Activated CD8-positive, alpha-beta T cell treated with anti-CD3 and anti-CD28 coated beads, Interleukin-2, amount 10 ng/mL, durations not matched to agents 7 days and 5 days (primary cell): ENCODE measurements at places on chromosomes 7 and 10. TPM values are rescaled to one million over a fixed set of nuclear protein-coding genes. Genes with fewer than 3 reads are reported as not detected.

Gene UNCX
- total RNA-seq: not detected

Gene CRYGN
- 0.34 TPM for total RNA-seq

GRCh38 chr10:98276311-98276710 lies 8.3 kb upstream of the LOXL4 start:
- no peaks in the 10 kb centered on the region for H3K36me3 ChIP-seq
- no peak overlapping the region for H3K27ac ChIP-seq
- no peak for DNase-seq
- H3K4me1 ChIP-seq: no peaks in the 10 kb centered on the region

DNA sequence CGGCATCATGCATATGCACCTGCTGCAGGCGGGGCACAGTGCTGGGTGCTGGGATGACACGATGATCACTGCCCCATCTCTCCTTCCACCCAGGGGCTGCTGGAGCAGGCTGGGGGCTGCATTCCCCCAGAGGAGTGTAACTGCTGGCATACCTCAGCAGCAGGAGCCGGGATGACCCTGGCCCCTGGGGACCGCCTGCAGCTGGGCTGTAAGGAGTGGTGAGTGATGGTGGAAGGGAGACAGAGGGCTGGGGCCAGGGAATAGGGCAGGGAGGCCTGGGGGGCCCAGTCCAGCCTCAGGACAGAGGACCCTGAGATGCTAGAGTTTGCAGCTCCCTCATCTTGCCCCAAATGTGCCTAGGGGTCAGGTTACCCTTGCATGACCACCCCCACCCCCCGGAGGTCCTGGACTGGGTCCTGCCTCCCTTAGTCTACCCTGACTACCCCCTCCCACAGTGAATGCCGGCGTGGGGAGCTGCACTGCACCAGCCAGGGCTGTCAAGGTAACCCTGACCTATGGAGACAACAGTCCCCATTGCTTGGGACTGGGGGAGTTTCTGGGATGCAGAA lies 14.5 kb upstream of the ZNF862 start:
- no peak overlapping the region for H3K4me3 ChIP-seq
- H3K27me3 ChIP-seq: no peaks in the 10 kb centered on the region
- H3K36me3 ChIP-seq: no peaks in the 10 kb centered on the region
- no peak for DNase-seq
- H3K4me1 ChIP-seq: peaks cover 5% of the 10 kb centered on the region

DNA sequence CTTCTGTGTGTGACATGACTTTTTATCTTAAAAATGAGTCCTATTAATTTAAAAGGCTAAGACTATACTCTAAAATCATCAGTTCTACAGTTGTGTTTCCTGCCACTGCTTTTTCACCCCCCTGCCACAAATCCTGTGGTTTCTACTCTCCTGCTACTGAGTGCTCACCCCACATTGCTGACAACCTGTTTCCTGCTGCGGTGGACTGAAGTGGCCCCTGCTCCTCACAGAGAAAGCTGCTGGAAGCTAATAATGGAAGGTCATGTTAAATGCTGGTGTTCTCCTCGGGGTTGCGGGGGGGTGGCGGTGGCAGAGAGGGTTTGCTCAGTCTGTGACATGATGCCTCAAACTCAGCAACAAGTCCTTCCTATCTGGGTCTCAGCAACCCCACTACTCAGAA lies 113.2 kb upstream of the INHBA start:
- H3K4me3 ChIP-seq: peak overlapping the region; percentile 26
- H3K36me3 ChIP-seq: peaks cover 3% of the 10 kb centered on the region
- peaks cover 47% of the 10 kb centered on the region for H3K4me1 ChIP-seq
- peak overlapping the region; percentile 61 for H3K27ac ChIP-seq

DNA sequence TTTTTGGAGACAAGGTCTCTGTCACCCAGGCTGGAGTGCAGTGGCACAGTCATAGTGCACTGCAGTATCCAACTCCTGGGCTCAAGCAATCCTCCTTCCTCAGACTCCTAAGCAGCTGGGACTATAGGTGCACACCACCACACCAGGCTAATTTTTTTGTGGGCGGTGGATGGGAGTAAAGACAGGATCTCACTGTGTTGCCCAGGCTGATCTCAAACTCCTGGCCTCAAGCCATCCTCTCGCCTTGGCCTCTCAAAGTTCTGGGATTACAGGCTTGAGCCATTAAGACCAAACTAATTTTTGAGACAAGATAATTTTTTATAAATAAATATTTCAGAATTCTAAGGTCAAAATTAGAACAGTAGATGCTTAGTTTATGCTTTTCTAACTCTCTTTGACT lies 80.8 kb upstream of the CAPZA2 start:
- H3K27ac ChIP-seq: no peak overlapping the region
- no peaks in the 10 kb centered on the region for H3K4me1 ChIP-seq
- H3K36me3 ChIP-seq: no peaks in the 10 kb centered on the region
- peaks cover 4% of the 10 kb centered on the region for H3K27me3 ChIP-seq
- no peak for DNase-seq
- no peak overlapping the region for H3K4me3 ChIP-seq

DNA sequence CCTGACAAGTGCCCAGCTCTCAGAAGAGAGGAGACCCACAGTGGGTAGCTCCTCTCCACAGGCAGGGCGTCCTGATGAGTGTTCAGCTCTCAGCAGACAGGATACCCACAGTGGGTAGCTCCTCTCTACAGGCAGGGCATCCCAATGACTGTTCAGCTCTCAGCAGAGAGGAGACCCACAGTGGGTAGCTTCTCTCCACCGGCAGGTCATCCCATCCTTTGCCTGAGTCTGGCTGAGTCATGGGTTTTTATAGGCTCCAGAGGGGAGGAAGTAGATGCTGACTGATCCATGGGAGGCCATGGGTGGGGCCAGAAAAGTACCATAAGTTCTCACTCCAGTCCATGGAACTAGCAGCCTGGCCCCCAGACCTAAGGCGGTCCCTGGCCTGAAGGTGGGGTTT lies 18.5 kb downstream of the CFAP70 start:
- DNase-seq: no peak
- H3K4me3 ChIP-seq: no peak overlapping the region
- no peak overlapping the region for H3K27ac ChIP-seq
- H3K4me1 ChIP-seq: no peaks in the 10 kb centered on the region
- no peaks in the 10 kb centered on the region for H3K36me3 ChIP-seq
- no peaks in the 10 kb centered on the region for H3K27me3 ChIP-seq

- H3K27ac ChIP-seq: no peak overlapping the region
- H3K27me3 ChIP-seq: peaks cover 2% of the 10 kb centered on the region
- H3K4me1 ChIP-seq: no peaks in the 10 kb centered on the region
These were observed 53.8 kb downstream of the SGCE start for GRCh38 chr7:94602181-94602580.

DNA sequence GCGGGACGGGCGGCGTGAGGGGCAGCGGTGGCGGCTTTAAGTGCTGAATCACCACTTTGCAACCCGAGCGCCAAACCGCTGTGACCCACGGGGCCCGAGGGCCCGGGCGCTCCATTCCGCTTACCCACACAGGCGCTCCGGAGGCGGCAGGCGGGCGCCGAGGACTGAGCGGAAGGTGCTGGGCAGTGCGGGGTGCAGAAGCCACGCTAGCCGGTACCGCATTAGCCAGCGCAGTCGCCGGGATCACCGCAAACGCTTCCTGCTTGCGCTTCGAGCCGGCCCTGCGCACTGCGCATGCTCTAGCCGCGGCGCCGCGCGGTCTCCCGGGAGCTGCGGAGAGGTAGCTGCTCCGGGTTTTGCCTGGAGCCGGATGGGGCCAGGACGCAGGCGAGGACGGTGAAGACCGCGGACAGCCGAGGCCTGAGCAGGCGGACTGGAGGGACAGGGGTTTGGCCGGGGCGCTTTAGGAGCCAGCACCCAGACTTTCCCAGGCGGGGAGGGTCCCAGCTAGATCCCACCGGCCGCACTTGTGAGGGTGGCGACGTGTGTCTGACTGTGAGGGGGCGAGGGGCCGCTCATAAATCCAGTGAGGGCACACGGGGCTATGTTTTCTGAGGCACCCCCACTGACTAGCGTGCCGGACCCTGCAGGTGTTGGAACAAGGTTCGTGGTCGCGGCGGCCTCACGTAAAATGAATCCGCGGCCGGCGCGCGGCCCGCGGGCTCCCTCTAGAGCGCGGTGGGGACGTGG lies at the start of gene IDE:
IDE (minus strand) TSS at position 296 of the 750 bp plus-strand sequence; CDS start at position 222, 74 bp downstream.
- peak; percentile 87 for DNase-seq
- H3K27me3 ChIP-seq: peaks cover 2% of the 10 kb centered on the region
- H3K4me3 ChIP-seq: peak within 1 kb of the TSS; percentile 80
- peak within 1 kb of the TSS; percentile 84 for H3K27ac ChIP-seq
- H3K4me1 ChIP-seq: peaks cover 23% of the 10 kb centered on the region

DNA sequence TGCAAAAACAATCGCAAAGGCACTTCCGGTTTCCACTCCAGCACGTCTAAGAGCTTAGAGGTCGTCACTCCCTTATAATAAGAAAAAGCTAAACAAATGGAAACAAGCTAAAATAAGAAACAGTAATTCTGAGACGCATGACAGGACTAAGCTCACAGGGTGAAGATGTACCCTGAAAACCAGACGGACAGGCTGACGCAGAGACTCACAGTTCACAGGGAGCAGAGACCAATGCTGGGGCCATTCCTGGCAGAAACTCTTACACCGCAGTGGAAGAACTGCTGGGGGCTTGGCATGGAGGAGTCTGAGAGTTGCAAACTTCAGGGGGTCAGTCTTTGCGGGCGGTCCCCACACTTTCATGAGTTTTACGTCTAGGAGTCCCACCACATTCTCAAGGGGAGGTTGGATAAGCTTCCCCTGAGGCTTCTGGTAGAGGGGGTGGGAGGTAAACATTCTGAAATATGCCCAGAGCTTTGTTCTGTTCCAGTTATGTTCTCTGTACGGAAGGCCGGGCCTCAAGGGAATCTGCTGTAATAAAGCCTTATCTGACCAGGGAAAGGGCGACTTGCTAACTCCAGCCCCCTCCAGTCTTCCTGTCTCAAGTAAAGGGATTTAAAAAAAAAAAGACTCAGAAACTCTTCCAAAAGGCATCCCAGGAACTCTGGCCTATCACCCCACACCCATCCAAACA lies 47.8 kb downstream of the BRI3 start:
- H3K4me1 ChIP-seq: no peaks in the 10 kb centered on the region
- DNase-seq: no peak
- no peak overlapping the region for H3K4me3 ChIP-seq

GRCh38 chr7:105759670-105760550 lies 116.5 kb downstream of the ATXN7L1 start:
- peak; percentile 32 for DNase-seq
- H3K4me1 ChIP-seq: peaks cover 29% of the 10 kb centered on the region
- no peak overlapping the region for H3K4me3 ChIP-seq
- H3K27me3 ChIP-seq: no peaks in the 10 kb centered on the region
- H3K36me3 ChIP-seq: no peaks in the 10 kb centered on the region

Gene CHST15
- not detected for total RNA-seq

- DNase-seq: no peak
- no peak overlapping the region for H3K27ac ChIP-seq
- peaks cover 19% of the 10 kb centered on the region for H3K36me3 ChIP-seq
- no peaks in the 10 kb centered on the region for H3K27me3 ChIP-seq
- peaks cover 16% of the 10 kb centered on the region for H3K4me1 ChIP-seq
These were observed 5.0 kb upstream of the AHR start for GRCh38 chr7:17293481-17293880.

- peaks cover 29% of the 10 kb centered on the region for H3K4me1 ChIP-seq
- H3K27me3 ChIP-seq: peaks cover 6% of the 10 kb centered on the region
- H3K4me3 ChIP-seq: no peak overlapping the region
These were observed 52.5 kb upstream of the FRMD4A start for GRCh38 chr10:14383266-14383665.

Gene PNLIPRP3
- not detected for total RNA-seq

Gene CYP3A4
- total RNA-seq: not detected

Gene TDRD1
- not detected for total RNA-seq

Gene TMEM270
- total RNA-seq: not detected

DNA sequence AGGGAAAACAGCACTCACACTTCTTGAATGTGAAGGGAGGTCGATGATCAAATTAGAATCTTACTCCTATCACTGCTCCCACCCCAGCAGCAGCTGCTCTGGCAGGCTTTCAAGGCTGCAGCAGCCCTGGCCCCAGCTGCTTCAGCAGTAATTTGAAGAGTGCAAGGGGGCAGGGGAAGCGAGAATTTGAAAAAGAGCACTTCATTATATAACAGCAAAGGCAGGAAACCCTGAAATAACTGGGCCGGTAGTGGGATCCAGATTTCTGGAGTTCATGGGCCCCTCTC lies 44.9 kb downstream of the MYPN start:
- H3K4me3 ChIP-seq: no peak overlapping the region
- no peaks in the 10 kb centered on the region for H3K27me3 ChIP-seq
- H3K36me3 ChIP-seq: no peaks in the 10 kb centered on the region

DNA sequence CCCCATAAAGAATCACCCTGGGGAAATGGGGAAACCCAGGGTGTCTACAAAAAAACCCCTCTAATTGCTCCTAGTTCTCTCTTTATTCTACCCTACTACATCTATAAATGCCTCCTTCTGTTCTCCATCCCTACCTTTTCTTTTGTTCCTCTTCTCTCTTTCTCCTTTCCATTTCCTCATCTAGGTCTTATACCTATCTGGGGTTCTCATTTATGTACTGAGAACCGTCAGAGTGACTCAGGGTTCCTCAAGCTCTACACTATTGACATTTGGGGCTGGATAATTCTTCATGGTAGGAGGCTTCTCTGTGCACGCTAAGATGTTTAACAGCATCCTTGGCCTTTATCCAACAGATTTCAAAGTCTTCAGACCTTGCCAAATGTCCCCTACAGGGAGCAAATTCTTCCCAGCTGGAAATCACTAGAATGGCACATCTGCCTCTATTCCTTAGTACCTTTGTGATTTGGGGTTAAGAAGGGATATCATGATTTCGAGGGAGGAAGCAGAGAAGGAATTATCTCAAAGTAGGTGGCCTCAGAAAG lies 137.4 kb upstream of the PTN start:
- H3K4me3 ChIP-seq: no peak overlapping the region
- no peaks in the 10 kb centered on the region for H3K27me3 ChIP-seq
- no peaks in the 10 kb centered on the region for H3K4me1 ChIP-seq
- no peak for DNase-seq
- no peak overlapping the region for H3K27ac ChIP-seq

- H3K27me3 ChIP-seq: no peaks in the 10 kb centered on the region
- no peak overlapping the region for H3K4me3 ChIP-seq
- H3K36me3 ChIP-seq: peaks cover 38% of the 10 kb centered on the region
- no peak overlapping the region for H3K27ac ChIP-seq
- no peak for DNase-seq
These were observed 25.4 kb downstream of the RBM33 start for GRCh38 chr7:155669717-155670505.

GRCh38 chr7:139567647-139568345 lies 44.3 kb downstream of the CLEC2L start:
- no peaks in the 10 kb centered on the region for H3K36me3 ChIP-seq
- no peaks in the 10 kb centered on the region for H3K27me3 ChIP-seq
- no peak for DNase-seq
- H3K27ac ChIP-seq: no peak overlapping the region
- H3K4me1 ChIP-seq: peaks cover 2% of the 10 kb centered on the region
- no peak overlapping the region for H3K4me3 ChIP-seq

DNA sequence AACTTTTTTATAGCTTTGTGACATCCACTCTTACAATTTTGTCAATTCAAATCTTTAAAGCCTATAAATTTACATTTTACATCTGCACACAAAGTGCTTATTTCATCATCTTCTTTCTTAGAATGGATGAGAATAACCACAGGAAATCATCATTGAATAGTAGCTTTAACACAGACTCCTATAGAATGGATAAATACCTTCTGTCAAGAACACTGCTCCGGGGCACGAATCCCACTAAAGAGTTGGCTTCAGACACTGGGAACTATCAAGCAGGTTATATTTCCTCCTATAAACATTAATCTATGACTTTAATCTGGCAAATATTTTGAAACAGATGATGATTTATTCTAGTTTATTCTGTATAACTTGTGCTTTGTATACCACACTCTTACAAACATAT lies 269.7 kb upstream of the TPK1 start:
- H3K27ac ChIP-seq: no peak overlapping the region
- no peaks in the 10 kb centered on the region for H3K27me3 ChIP-seq
- no peaks in the 10 kb centered on the region for H3K4me1 ChIP-seq
- no peak for DNase-seq
- no peaks in the 10 kb centered on the region for H3K36me3 ChIP-seq
- H3K4me3 ChIP-seq: no peak overlapping the region

GRCh38 chr7:12066004-12066403 lies 145.1 kb upstream of the TMEM106B start:
- no peak overlapping the region for H3K27ac ChIP-seq
- no peak overlapping the region for H3K4me3 ChIP-seq
- DNase-seq: no peak
- H3K4me1 ChIP-seq: no peaks in the 10 kb centered on the region
